ENCODE measurements at places on chromosomes 4 and X.

GRCh38 chr4:171857302-171858012 is 44.3 kb downstream of the GALNTL6 start:
- DNase-seq: no peak

- DNase-seq: no peak
These were observed 468 bp downstream of the GLA start for GRCh38 chrX:101407167-101407747.

DNA sequence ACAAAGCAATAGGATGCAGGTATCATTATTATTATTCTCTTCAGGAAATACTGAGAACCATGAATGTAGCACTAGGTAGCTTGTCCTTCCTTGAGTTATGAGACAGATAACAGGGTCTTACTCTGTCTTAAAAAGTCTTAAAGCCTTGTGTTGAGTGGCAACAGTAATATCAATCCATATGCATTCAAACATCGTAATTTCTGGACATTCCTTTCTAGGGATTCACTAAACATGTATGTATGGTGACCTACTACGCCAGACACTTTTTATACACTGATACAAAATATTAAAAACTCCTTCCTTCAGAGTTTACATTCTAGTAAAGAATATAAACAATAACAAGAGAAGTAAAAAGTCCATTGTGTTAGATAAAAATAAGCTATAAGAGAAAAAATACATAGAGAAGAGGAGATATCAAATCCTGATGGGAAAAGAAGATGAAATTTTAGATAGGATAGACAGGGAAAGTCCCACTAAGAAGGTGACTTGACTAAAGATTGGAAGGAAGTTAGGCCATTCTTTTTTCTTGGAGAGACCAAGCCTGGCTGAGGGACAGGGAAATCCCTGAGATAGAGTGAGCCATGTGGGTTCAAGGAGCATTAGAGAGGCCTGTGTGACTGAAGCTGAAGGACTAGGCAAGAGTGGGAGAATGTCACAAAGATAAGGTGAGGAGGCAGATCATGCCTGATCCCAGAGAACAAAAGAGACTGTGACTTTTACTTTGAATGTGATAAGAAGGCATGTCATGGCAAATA is 5.0 kb upstream of the DDX60L start:
- no peak for DNase-seq

- DNase-seq: no peak
These were observed 11.7 kb downstream of the PITX2 start for GRCh38 chr4:110610940-110611831.

- DNase-seq: no peak
These were observed 3.8 kb upstream of the FBXW7 start for GRCh38 chr4:152539556-152540292.
